Left lung (tissue), 14 donors: ENCODE measurements at places on chromosomes 12 and 14. TPM values are rescaled to one million over a fixed set of nuclear protein-coding genes. Genes with fewer than 3 reads are reported as not detected.

- H3K27me3 ChIP-seq = no peaks in the 10 kb centered on the region
- no peak overlapping the region for H3K4me3 ChIP-seq
- no peaks in the 10 kb centered on the region for H3K4me1 ChIP-seq
Measured at GRCh38 chr14:65222440-65222858, 120.1 kb upstream of the MAX start.

- H3K27ac ChIP-seq = no peak overlapping the region
- H3K4me3 ChIP-seq = no peak overlapping the region
- H3K36me3 ChIP-seq = peaks cover 85% of the 10 kb centered on the region
- H3K27me3 ChIP-seq = no peaks in the 10 kb centered on the region
Measured at GRCh38 chr14:102939820-102940561, 17.5 kb downstream of the AMN start.

DNA sequence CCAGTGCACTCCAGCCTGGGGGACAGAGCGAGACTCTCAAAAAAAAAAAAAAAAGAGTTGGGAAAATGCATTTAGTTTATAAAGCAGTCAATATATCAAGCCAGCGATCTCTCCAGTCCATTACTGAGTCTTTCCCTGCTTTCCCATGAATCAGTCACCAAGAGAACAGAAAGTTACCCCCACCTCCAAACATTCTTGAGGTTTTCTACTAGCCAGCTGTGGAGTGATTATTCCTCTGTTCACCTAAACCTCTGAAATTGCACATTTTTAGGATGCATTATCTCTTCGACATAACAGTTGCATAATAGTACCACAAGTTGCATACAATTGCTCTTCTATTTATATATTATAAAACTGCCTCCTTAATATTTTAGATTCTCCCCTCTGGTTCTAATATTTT is 134.8 kb upstream of the DIO3 start:
- H3K27ac ChIP-seq = no peak overlapping the region
- no peaks in the 10 kb centered on the region for H3K27me3 ChIP-seq
- no peaks in the 10 kb centered on the region for H3K36me3 ChIP-seq
- H3K4me3 ChIP-seq = no peak overlapping the region
- DNase-seq = no peak
- H3K4me1 ChIP-seq = no peaks in the 10 kb centered on the region

DNA sequence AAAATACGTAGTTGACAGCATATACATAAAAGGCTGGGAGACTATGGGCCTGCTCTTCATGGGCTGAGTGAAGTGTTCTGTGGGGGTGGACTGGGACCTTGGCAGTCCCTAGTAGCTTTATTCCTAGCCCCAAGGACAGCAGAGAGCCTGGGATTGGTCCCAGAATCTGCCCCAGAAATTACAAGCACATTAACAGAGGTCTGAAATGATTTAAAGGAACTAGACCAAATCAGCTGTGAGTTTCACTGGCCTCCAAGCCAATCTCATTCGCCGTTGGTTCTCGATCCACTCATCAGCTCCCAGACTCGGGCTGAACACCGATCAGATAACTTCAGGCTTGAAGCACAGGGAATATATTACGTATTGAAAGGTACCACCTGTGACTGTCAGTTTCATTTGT is 77.0 kb upstream of the PSMC1 start:
- H3K4me1 ChIP-seq = no peaks in the 10 kb centered on the region
- no peak overlapping the region for H3K4me3 ChIP-seq
- H3K36me3 ChIP-seq = no peaks in the 10 kb centered on the region
- DNase-seq = no peak
- H3K27me3 ChIP-seq = no peaks in the 10 kb centered on the region

The ZDHHC22 gene
- total RNA-seq = not detected

DNA sequence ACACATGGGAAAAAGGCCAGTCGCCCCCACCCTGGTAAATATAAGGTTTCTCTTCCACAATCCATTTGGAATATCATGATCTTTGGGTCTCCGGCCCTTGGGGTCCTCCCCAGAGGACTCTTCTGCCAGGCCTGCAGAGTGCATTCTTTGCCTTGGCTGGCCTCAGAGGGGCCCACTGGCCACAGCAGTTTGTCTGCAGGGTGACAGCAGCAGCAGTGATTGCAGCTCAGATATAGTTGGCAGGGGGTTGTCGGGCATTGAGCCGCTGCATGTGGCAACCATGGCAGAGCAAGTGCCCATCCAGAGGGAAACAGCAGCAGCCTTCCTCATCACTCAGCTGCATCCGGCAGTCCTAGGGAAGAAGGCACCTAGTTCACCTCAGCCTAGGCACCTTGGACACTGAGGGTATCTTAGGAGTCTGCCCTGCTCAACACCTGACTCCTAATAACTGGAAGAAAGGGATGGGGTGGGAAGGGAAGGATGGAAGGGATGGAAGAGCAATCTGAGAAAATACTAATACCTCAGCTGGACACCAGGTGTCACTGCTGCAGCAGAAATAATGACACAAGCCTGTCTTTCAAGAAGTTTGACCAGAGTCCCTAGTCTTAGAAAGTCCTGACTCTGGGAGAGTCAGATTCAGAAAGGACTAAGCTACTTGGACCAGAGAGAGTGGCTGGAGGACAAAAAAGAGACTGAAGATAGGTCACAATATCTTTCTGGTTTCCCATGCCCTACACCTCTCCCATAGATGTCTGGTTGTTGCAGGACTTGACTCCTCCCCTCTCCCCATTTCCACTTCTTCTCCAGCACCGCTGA is 8.9 kb downstream of the AJUBA start:
- H3K27me3 ChIP-seq = no peaks in the 10 kb centered on the region
- no peak overlapping the region for H3K4me3 ChIP-seq
- peaks cover 15% of the 10 kb centered on the region for H3K36me3 ChIP-seq
- no peak for DNase-seq

DNA sequence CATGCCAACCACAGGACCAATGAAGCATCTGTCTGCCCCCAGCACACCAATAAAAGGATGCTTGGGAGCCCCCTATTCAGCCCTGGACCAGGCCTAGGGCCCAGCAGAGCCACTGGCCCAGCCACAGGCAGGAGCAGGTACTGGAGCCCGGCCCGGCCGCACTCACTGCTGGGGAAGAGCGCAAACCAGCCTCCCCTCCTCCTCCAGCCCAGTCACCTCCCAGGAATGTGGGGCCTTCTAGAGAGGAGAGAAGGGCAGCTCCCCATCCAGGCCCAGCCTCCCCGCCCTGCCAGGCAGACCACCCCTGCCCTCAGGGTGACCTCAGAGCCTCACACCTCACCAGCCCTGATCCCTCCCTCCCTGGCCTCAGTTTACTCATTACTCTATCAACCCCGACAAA is 56.2 kb downstream of the CCNK start:
- no peak for DNase-seq
- H3K36me3 ChIP-seq = no peaks in the 10 kb centered on the region
- no peaks in the 10 kb centered on the region for H3K27me3 ChIP-seq
- H3K27ac ChIP-seq = no peak overlapping the region
- no peaks in the 10 kb centered on the region for H3K4me1 ChIP-seq

The TSPAN8 gene
- total RNA-seq = 18.0 TPM

DNA sequence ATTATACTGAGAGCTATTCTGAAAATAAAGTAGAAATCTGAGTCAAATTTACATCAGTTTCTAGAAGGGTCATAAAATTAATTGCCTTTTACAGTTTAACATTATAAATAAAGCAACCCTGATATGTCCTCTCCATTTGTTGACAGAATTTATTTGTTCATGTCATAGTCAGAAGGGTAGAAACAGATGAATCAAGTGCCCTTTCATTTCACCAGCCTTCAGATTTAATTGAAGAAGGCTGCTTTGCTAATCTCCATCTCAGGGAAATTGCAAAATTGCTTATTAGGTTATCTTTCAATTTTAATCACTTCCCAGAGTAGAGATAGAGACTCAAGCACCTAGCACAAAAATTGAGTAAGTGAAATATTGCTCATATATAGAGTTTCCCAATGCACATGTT is 76.8 kb downstream of the ATXN7L3B start:
- H3K27me3 ChIP-seq = no peaks in the 10 kb centered on the region
- no peaks in the 10 kb centered on the region for H3K4me1 ChIP-seq
- H3K27ac ChIP-seq = no peak overlapping the region
- no peaks in the 10 kb centered on the region for H3K36me3 ChIP-seq
- no peak for DNase-seq
- no peak overlapping the region for H3K4me3 ChIP-seq
